HS-5 (cell line): ENCODE measurements at places on chromosomes 16 and 17.

GRCh38 chr16:28208824-28209223, 2.9 kb downstream of the XPO6 start:
- no peak for DNase-seq

GRCh38 chr16:72961115-72961832, 86.7 kb downstream of the ZFHX3 start:
- DNase-seq, result no peak

- DNase-seq, result no peak
Measured at GRCh38 chr16:3122926-3123570, 10.7 kb downstream of the ZNF205 start.

DNA sequence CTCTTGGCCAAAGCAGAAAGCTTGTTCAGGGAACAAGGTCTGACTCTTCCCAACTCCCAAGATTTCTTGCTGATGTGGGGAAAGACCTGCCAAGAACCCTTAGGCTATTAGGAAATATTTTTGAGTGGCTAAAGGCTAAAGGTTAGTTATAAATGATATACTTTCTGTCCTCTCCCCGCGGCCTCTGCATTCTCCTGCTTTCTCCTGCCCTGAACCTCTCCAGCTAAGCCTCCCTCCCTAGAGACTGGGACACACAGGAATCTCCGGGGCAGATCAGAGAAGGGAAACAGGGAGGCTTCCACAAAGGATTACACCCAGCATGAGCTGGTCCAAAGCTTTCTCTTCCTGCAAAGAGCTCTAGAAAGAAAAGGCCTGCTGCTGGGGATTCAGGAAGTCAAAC, 2.3 kb downstream of the SLC43A2 start:
- no peak for DNase-seq

DNA sequence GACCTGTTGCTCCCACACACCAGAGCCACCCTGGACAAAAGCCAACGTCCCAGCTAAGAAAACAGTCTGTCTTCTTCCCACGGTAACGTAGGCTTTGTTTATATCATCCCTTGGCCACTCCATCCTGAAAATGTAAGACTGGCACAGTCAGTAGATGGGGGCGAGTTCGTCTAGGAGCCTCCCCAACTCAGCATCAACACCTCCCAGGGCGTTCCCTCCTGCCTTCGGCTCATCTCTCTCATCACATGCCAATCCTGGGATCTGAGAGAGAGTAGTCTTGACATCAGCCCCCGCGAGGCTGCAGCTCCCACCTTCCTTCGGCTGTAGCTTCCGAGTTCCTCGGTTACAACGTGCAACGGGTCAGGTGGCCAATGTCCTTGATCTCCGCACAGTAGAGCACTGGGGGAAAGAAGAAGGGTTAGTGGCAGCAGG, 894 bp downstream of the RNF227 start:
- peak; percentile 64 for DNase-seq

DNA sequence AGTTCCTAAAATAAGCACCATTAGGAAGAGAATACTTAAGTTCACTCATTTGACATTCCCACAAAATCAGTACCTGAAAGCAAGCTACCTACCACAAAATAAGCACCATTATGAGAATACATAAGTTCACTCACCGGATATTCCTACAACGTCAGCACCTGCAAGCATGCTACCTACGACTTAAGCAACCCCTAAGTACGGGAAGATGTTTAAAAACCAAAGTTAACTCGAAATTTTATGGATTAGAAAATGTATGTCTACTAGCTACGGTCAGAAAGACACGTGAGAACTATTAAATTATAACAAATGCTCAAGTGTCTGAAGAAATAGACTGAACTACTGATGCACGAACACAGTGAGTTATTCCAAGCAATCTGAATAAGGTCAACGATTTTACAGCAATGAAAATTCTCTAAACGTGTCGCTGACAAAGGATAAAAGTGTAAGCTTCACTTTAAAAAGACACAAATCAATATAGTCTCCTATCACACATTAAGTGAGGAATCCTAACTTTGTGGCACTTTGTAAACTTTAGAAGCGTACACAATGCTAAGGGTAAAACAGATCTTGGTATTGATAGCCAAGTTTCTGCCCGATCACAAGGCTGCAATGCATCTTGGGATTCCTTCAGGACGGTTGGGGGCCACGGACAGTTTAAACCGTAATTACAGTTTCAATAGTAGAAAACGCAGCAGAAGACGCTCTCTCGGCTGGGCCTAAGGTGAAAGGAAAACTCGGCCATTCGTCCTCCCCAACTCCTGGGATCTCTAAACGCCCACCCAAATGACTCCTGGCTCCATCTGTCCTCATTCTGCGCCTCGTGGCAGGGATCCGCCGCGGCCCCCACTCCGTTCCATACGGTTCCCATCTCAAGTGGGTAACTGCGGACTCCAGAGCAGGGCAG, 1.3 kb downstream of the GSPT1 start:
- no peak for DNase-seq

DNA sequence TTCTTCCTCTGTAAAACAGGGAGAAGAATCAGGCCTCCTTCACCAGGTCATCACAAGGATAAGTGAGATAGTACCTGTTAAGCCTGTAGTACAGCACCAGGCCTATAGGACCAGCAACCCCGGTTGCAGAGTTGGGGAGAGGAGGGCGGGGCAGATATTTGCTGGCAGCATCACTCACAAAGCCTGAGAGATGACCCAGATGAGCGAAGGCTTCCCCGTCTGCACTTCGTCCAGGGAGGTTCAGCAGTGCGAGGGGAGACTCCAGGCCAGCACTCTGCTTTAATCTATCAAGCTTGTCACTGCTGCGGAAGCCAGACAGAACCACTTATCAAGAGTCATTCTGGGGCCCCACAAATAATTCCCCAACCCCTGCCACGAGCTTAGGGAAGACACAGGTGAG, 15.8 kb upstream of the RBBP6 start:
- no peak for DNase-seq

DNA sequence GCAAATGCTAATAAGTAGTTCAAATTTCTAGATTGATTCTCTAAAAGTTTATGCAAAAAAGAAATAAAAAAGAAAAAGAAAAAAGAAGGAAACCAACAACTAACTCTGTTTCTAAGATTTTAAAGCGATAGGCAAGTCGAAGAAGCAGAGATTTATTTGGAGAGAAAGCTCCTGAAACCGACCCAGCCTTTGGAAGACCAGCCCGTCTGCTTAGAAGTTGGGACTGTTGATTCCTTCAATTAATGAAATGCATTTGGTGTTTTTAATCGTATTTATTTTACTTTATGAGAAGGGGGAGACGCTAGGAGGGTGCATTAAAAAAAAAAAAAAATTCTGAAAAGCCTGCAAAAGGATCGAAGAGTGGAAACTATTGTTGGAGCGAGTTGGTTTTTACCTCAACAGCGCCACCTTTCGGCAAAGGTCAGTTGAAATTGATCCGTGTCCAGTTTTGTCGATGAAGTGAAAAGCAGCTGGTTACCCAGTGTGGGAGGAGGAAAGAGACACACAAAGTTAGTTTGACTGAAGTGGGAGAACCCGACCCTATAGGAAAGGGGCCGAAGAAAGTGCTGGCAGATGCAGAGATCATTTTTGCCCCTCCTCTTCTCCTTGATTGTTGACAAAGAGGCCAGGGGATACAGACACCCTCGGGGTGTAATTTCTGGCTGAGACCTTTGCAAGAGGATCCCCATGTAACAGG, 1.5 kb upstream of the MAF start:
- DNase-seq, result no peak

GRCh38 chr16:68790130-68790761, 53.1 kb upstream of the TANGO6 start:
- peak; percentile 74 for DNase-seq

DNA sequence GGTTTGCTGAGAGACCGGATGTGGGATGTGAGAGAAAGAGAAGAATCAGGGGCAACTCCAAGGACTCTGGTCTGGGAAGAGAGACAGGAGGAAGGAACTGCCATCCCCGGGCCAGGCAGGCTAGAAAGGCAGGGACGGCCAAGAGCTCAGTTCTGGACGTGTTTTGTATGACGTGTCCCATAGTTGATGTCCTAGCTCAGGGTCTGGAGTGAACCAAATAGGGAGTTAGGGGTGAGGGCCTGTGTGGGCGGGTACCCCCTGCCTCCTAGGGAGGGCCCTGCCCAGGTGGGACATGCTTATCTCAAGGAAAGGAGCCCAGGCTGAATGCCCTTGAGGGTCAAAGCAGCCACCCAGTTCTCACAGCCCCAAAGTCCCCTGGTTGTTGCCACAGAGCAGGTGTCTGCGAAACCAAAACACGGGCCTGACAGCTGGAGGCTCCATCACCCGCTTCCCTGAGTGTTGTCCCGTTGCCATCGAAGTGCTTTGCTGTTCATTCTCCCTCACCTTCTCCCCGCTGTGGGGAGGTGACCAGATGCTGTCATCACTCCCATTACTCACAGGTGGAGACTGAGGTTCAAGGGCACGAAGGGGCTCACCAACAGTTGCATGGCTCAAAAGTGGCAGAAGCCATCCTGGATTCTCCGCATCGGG, 7.5 kb downstream of the ABCC3 start:
- no peak for DNase-seq

- no peak for DNase-seq
Measured at GRCh38 chr17:81687770-81688541, 4.1 kb downstream of the HGS start.

- no peak for DNase-seq
Measured at GRCh38 chr16:79449900-79450299, 150.6 kb downstream of the MAF start.

DNA sequence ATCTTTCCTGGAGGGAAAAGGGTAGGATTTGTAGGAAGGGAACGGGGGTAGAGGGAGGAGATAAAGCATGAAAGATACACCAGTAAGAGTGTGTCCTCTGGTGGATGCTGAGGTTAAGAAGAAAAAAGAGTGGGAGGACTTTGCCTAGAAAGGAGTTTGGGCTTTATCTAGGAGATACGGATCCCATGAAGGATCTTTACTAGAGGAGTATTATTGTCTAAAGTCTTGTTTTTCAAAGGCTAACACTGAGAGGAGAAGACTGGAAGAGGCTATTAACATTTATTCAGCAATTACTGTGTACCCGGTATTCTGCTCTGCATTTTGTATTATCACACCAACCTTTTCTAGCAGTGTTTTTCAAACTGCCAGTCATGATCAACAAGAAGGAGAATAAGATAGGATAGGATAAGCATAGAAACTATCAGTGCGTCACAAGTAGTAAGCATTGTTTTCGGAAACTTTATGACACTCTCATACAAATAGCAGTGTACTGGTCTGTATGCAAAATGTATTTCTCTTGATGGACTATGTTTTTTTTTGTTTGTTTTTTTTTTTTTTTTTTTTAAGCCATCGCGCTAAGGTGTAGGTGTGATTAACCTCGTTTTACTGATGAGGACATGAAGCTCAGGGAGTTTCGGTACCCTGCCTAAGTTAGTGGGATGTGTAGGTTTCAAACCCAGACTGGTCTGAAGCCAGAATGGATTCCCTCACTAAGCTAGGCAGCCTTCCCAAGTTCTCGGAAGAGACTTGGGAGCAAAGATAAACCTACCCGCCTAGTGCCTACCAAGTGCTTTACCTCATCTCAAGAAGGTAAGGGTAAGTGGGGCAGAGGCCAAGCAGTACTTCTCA, 1.3 kb upstream of the SP2 start:
- no peak for DNase-seq

DNA sequence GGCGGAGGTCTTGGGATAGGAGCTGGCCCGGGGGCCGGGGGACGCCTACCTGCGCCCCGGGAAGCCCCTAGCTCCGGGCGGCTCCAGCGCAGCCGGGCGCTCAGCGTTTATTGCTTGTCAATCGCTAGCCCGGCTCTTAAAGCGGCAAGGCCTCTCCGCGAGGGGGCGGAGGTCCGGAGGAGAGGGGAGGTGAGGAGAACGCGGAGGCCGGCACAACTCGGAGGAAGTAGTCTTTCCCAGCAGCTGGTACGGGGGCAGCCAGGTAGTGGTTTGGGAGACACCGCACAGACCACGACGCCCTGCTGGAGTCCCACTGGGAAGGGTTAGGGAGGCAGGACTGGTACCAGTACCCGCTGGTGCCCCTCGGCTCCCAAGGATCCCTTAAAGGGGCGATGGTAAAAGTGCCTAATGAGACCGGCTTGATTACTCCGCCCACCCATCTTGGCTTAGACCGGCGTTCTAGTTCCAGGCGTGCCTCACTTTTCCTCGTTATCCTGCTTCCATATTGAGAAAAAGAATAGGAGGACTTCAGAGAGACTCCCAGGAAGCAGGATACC, at the start of gene MPP2:
MPP2 (minus strand) TSS at position 112 of the 557 bp plus-strand sequence. CDS start 3,076 bp downstream, outside the sequence.
- no peak for DNase-seq

DNA sequence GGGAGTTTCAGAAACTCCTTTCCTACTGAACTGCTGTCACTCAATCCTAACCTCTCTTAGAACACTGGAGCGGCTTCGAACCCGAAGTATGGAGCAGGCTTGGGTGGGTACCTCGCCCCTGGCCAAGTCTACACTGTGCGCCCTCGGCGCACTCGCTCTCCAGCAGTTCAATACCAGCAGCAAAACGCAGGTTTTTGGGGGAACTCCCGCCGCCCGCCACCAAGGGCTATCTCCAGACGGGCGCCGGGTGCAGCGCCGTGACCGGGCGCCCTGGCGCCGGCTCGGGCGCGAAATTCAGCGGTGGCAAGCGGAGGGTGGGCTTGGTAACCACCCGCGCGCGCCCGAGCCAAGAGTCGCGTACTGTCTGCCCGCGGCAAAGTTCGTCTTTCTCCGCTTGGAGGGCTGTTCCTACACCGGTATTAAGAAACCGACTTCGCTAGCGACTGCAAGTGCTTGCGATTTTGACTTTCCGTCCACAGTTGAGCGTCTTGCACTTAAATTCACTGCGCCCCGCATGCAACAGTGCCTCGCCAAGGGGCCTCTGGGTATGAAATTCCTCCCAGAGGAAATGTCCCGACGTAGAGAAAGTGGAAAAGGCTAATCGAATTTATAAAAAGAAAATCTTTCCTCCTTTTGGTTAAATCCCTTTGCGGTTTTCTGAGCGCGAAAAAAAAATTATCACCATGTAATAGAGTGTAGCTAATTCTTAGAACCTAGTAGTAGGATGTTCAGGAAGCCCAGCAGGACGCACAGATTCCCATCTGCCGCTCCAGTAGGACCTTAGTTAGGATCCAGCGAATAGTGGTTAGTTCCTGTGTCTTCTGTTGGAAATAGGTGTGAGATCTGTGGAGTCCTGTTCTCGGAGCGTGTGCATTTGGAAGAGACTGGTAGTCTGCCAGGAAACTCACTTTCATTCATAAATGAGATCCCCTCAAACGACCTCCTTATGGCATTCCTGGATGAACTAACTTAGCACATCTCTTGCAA, 5.0 kb upstream of the SALL1 start:
- no peak for DNase-seq

DNA sequence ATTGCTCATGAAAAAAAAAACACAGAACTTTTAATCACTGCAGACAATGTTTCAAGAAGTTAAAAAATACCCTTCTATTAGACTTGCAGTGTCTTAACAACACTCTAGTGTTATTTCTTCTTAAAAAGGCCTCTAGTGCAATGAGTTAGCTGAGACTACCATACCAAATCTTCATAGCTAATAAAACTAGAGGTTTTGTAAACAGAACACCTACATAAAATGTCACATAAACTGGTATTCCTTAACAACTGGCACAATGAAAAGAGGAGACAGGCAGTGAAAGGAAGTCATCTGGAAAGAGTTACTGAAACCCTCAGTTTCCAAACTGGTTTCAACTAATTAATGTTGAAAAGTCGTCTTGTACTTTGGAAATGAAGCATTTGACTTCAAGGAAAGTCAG, 394.2 kb upstream of the PMFBP1 start:
- no peak for DNase-seq

GRCh38 chr16:25709213-25709612, 17.5 kb downstream of the HS3ST4 start:
- no peak for DNase-seq

- DNase-seq, result peak; percentile 85
Measured at GRCh38 chr17:48486557-48486956, 44.3 kb downstream of the HOXB1 start.
